Kidney (tissue), 22 donors: ENCODE measurements at places on chromosomes 2 and 18.

- DNase-seq: no peak
Observed at GRCh38 chr2:30686000-30686399, 121.2 kb downstream of the CAPN13 start.

GRCh38 chr2:219404291-219404910 lies 13.8 kb upstream of the DES start:
- DNase-seq: no peak

DNA sequence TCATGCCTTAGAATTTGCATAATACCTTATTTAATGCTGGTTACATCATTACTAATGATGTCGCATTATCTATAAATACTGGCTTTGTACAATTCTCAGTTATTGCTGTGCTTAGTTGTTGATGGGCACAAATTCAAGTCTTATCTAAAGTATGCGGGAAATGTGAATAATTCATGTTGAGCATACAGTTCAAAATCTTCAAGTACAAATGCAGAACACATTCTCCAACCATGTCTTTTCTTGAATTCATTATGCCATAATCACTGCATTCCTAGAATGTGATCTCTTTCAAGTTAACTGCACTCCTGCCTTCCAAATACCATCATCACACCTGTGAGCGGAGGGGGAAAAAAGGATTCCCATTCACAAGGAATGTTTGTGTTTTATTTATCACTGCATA lies 337.0 kb downstream of the MBD2 start:
- no peak for DNase-seq

- DNase-seq: no peak
Observed at GRCh38 chr2:33062665-33063250, 116.0 kb downstream of the LTBP1 start.

- no peak for DNase-seq
Observed at GRCh38 chr2:241215421-241215820, 26.9 kb downstream of the ANO7 start.

DNA sequence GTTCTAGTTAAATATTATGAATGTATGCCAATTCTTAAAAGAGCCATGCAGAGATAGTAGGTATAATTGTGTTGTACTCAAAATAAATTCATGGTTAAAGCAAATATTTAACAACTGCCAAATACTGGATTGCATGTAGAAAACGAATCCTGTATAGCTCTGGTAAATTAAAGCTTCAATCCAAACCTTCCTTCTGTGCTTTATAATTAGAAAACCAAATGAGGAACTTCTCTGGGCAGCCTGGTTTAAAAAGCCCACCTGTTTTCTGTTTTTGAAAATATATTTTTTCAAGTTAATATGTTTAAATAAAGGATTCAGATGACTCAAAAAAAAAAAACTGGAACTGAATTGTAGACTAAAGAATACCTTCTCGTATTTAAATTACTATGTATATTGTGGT lies 48.3 kb upstream of the ITGA4 start:
- no peak for DNase-seq

DNA sequence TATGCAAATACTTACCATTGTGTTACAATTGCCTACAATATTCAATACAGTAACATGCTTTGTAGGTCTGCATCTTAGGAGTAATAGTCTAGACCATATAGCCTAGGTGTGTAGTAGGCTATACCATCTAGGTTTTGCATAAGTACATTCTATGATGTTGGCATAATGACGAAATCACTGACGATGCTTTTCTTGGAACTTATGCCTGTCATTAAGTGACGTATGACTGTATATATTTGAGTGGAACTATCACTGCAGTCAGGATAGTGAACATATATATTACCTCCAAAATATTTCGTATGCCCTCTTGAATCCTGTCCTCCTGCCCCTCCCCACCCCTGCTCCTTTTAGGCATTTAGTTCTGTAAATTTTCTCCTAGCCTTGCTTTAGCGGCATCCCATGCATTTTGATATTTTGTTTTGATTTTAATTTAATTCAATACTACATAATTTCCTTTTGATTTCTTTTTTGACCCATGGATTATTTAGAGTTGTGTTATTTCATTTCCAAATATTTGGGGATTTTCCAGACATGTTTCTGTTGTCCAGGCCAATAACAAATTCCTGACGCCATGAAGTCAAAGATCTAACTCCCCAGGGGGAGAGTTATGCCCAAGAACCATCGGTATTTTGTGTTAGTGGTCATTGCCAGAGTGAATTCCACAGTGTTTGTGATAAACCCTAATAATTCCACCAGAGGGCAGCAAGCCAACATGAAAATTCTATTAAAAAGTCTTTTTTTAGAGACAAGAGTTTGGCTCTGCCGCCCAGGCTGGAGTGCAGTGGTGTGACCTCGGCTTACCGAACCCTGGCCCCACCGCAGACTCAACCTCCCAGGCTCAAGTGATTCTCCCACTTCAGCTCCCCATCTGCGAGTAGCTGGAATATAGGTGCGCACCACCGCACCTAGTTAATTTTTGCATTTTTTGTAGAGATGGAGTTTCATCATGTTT lies 24.2 kb upstream of the CASP8 start:
- DNase-seq: peak; percentile 89

- DNase-seq: no peak
Observed at GRCh38 chr18:45666520-45666919, 51.2 kb downstream of the SLC14A2 start.

- peak; percentile 18 for DNase-seq
Observed at GRCh38 chr18:31576670-31577069, 15.0 kb upstream of the TTR start.

DNA sequence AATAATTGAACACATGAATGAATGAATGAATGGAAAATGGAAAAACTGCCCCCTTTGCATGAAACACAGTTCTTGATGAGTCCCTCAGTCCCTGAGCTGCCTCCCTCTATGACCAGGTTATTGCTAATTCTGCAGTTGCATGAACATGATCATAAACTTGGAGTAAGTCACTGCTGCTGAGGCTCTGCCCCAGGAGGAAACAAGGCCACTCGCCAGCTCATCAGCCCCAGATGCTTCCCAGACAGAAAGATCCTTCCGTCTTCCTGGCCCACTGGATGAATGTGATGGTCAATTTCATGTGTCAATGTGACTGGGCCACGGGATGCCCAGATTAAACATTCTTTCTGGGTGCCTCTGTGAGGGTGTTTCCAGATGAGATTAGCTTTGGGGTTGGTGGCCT lies 16.4 kb downstream of the GPR45 start:
- no peak for DNase-seq

GRCh38 chr2:9639000-9639602 lies 8.3 kb upstream of the YWHAQ start:
- peak; percentile 67 for DNase-seq

DNA sequence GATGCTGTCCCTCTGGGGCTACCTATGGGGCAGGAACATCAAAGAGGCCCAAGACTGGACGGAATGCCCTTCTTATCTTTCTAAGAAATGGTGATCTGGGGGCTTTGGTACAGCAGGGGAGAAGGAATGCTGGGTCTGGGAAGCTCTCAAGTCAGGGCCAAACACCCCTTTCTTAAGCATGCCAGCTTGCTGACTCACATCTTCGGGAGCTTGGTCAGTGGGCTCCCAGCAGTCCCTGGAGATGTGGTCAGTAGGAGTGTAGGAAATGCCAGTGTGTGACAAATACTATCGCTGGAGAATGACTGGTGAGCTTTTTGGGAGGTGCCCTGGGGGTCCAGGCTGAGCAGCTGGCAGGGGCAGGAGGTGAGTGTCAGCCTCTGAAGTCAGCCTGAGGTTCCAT lies 105.0 kb upstream of the CDC42EP3 start:
- DNase-seq: no peak

- DNase-seq: no peak
Observed at GRCh38 chr18:24273596-24273995, 124.0 kb downstream of the OSBPL1A start.

DNA sequence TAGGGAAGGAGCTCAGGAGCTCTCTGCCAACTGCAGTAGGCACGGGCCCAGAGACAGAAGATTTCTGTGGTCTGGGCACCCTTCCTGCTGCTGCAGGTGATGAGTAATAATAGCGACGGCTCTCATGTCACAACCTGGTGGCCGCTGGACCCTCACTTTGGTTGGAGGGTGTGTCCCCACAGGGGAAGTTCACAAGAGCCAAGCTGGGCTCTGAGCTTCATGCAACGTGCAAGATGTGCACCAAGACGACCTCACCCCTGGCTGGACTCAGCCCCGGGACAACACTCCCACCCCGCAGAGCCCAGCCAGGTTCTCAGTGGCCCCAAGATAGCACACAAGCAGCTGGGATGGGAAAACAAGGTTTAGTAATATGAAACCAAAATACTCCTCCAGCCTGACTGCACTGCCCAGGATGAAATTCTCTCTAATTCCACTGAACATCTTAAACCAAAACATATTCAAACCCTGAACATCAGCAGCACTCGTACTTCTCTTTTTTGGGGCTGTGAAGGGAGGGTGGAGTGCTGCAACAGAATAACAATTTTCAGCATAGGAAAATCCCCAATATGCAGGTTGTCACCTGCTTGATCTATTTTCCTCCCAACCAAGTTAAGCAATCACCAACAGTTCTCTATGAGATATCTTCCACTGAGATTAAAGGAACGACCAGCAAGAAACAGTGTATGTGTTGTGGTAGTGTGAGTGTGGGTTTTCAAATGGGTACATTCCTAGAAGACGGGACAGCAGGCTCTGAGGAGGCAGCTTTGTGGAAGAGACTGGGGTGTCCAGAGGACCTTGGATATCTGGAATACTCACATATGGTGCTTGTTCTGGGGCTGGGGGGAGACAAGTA lies 26.5 kb downstream of the BCL2 start:
- no peak for DNase-seq

- DNase-seq: peak; percentile 12
Observed at GRCh38 chr2:239693330-239693729, 292.5 kb upstream of the HDAC4 start.

DNA sequence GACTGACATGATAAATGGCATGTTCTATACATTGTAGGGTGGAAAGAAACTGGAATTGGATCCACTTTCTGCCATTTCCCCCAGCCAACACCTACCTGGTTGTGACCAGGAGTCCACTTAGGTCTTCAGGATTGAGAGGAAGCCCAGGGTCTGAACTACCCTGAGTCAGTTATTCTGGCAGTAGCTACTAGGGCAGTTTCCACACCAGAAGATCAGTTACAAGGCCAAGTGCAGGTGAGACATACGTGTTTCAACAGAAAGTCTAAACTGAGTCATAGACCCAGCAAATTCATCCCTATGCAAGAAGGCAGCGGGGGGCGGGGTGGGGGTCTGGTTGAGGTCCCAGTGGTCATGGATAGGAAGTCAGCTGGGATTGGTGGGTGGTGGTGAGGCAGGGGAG lies 21.9 kb downstream of the ANTXR1 start:
- no peak for DNase-seq

DNA sequence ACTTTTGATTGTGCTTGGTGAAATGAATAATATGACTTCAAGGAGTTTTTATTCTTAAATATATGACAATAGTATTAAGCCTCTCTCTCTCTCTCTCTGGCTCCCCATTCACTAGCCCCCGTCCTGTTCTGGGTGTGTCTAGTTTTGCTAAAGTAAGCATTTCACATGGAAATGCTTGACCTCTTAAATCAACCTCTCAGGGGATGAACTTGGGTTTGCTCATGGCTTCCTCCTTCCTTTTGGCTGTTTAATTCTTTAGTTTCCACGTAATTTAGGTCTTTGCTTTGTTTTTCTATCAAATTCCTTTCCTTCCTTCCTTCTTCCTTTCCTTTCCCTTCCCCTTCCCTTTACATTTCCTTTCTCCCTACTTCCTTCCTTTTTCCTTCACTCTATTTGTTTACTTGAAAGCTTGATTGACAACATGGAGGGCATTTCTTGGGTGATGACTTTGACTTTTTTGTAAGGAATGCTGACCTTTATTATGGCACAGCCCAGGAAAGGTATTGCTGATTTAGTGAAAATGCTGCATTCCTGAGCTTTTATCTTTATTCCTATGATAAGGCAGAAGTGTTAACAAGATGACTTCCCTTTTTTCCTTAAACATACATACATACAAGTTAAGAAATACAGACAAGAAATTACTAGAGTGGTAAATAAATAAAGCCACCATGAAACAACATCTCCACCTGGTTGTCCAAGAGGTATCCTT lies 3.6 kb downstream of the DPP4 start:
- DNase-seq: peak; percentile 28

DNA sequence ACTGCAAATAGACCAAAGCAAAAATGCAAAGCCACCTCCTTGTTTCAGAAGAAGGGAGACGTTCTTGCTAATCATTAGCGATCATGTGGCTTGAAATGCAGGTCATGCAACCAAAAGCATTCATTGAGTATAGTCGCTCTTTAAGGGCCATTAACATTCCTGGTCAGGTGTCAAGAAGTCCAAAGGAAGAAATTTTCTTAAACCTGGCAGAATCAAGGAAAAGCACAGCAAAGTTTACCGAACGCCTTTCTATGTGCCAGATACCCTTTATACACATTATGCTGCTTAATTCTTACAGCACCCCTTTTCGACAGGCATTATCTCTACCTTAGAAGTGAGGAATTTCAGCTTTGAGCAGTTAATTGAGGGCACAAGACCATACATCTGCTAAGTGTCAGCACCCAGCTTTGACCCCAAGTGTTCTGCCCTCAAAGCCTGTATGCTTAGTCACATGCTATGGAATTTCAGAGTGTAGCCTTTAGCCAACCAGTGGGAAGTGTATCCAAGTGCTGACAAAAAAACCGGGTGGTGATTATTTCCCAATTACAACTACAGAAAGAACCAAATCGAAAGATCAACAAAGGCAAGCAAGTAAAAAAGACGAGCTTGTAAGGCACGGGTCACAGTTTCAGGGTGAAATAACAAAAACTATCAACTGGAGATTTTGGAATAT lies 70.8 kb downstream of the EPHA4 start:
- no peak for DNase-seq

GRCh38 chr2:216064014-216064630 lies 17.5 kb downstream of the PECR start:
- no peak for DNase-seq

GRCh38 chr2:232341061-232341738 lies 37.4 kb upstream of the ALPP start:
- DNase-seq: no peak

- DNase-seq: peak; percentile 80
Observed at GRCh38 chr2:42046819-42047487, 868 bp upstream of the PKDCC start.
